ENCODE measurements at places on chromosomes 11 and 22. TPM values are rescaled to one million over a fixed set of nuclear protein-coding genes. Genes with fewer than 3 reads are reported as not detected.

OR8D1 gene
- 0.32 TPM for total RNA-seq

GRCh38 chr11:94131718-94132115 lies 3.1 kb downstream of the PANX1 start:
- peak; percentile 74 for DNase-seq

MAPK8IP1 gene
- 6.5 TPM for total RNA-seq

DNA sequence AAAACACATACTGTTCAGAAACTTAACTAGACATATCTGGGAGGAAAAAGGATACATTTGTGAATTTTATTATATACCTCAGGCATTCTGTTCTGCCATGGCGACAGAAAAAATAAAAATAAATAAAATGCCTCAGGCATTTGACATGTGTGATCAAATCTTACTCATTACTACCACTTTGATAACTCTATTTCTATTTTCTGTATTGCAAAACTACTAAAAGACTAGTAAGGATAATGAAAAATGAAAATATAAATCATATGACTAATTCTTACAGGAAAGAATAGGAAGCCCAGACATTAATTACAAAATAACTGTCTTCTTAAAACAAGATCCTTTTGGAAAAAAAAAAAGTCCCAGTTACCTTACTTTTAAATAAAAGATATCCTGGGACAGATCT lies 5.3 kb downstream of the PICALM start:
- DNase-seq, result peak; percentile 14

GRCh38 chr11:75145972-75146519 lies 4.9 kb upstream of the SLCO2B1 start:
- DNase-seq, result no peak

IL10RA gene
- not detected for total RNA-seq

GRCh38 chr11:87263264-87263838 lies 225.6 kb downstream of the TMEM135 start:
- DNase-seq, result no peak

- no peak for DNase-seq
Observed at GRCh38 chr11:60889869-60890311, 16.5 kb downstream of the PRPF19 start.

- DNase-seq, result peak; percentile 85
Observed at GRCh38 chr22:32625985-32626384, 151.4 kb downstream of the FBXO7 start.

- no peak for DNase-seq
Observed at GRCh38 chr11:57764972-57765371, 3.4 kb downstream of the CTNND1 start.

- DNase-seq, result no peak
Observed at GRCh38 chr22:19070397-19071169, 51.6 kb downstream of the DGCR2 start.

ZNF214 gene
- total RNA-seq, result 3.2 TPM

TRIM22 gene
- total RNA-seq, result 70.9 TPM

SLCO2B1 gene
- under 0.01 TPM for total RNA-seq

AIFM3 gene
- 0.43 TPM for total RNA-seq

- no peak for DNase-seq
Observed at GRCh38 chr22:48534395-48534958, 1293.2 kb downstream of the BRD1 start.

- no peak for DNase-seq
Observed at GRCh38 chr11:3667149-3668035, 3.8 kb downstream of the CHRNA10 start.

DNA sequence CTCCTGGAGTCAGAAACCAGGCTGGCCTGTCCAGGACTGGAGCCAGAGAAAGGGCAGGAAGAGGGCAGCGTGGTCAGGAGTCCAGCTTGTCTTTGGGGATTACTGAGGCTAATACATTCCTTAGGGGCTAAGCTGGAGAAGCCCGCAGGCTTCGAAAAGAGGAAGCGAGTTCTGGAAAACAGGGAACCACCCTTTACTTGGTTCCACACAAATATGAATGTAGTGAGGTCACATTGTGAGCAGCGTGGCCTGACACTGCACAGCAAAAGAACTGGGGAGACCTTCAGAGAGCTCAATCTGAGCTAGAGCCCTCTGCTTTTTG lies 132.3 kb downstream of the CEP164 start:
- peak; percentile 3 for DNase-seq

HSCB gene
- total RNA-seq, result 11.2 TPM

GRCh38 chr22:27748349-27748748 lies 53.2 kb downstream of the MN1 start:
- DNase-seq, result no peak

XKR3 gene
- total RNA-seq, result not detected

- peak; percentile 73 for DNase-seq
Observed at GRCh38 chr11:107018902-107019493, 722 bp upstream of the GUCY1A2 start.

ART1 gene
- total RNA-seq, result not detected

GRCh38 chr11:78414321-78415051 lies 3.1 kb downstream of the GAB2 start:
- DNase-seq, result peak; percentile 33

GGT1 gene
- total RNA-seq, result 0.97 TPM

- no peak for DNase-seq
Observed at GRCh38 chr11:47850337-47850736, 2.2 kb upstream of the NUP160 start.

- DNase-seq, result no peak
Observed at GRCh38 chr11:77457340-77457739, 16.6 kb downstream of the PAK1 start.

NPAS4 gene
- 0.32 TPM for total RNA-seq

DNA sequence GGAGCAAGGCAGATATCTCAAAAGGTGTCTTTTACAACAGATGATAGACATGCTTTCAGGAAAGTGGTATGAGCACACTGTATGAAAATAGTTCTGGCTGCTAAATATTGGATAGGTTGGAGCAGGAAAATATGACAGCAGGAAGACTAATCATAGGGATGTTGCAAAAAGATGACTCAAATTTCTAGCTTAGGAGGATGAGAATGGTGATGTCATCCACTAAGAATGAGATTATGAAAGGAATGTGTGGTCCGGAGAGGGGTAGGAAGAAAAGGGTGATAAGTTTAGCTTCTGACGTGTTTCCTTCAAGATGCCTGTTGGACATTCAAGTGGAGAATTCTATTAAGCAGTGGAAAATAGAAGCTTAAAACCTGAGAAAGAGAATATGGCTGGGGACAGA lies 46.4 kb downstream of the RCN1 start:
- DNase-seq, result peak; percentile 93

DNA sequence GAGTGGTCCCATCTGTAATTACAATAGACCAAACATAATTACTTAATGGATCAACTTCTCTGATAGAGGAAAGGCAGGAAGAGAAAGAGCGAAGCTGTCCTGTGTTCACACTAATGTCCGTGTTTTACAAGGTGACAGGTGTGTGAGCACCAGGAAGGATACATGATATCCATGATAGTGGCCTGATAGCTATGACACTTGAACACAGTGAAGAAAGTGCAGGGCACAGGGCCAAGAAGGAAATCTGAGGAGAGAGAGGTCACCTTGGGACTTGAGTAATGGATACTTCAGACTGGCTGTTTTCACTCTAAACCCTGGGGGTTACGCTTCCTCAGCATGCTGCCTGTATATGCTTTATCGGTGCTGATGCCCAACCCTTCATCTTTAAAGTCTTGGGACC lies 29.4 kb downstream of the TUB start:
- no peak for DNase-seq

- DNase-seq, result no peak
Observed at GRCh38 chr11:46253258-46254132, 24.0 kb upstream of the CREB3L1 start.

MMP12 gene
- total RNA-seq, result 3.0 TPM

GRCh38 chr11:47415949-47416472 lies 7.6 kb downstream of the SLC39A13 start:
- DNase-seq, result peak; percentile 97

DNA sequence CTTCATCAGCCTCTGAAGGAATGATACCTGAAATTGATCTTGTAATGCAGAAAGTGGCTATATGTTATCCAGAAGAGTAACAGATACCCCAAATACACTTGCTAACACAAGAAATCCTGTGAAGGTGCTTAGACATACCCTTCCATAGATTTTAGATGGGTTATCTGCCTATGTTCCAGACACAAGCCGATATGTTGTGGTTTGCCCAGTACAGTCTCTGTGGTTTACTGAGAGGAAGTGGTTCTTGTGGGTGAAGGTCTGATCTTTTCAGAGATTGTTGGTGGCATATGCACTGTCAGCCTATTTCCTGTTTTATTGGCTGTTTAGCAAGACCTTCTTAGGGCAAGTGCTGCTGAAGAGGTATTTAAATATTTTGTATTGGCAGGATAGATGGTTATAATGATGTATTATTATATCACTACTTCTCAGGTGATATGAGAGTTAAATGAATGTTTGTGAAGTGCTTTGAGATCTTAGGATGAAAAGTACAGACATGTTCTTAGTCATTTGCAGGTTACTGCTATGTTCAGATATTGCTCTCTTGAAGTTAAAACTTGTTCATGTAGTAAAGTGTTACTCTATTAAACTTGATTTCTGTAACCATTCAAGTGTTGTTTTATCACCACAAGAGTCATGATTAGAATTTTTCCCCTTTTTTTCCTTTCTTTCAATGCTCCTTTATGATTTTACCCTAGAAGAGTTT lies 8.2 kb downstream of the ARHGEF12 start:
- DNase-seq, result peak; percentile 92

- DNase-seq, result no peak
Observed at GRCh38 chr11:28412029-28412428, 303.8 kb downstream of the METTL15 start.

DNA sequence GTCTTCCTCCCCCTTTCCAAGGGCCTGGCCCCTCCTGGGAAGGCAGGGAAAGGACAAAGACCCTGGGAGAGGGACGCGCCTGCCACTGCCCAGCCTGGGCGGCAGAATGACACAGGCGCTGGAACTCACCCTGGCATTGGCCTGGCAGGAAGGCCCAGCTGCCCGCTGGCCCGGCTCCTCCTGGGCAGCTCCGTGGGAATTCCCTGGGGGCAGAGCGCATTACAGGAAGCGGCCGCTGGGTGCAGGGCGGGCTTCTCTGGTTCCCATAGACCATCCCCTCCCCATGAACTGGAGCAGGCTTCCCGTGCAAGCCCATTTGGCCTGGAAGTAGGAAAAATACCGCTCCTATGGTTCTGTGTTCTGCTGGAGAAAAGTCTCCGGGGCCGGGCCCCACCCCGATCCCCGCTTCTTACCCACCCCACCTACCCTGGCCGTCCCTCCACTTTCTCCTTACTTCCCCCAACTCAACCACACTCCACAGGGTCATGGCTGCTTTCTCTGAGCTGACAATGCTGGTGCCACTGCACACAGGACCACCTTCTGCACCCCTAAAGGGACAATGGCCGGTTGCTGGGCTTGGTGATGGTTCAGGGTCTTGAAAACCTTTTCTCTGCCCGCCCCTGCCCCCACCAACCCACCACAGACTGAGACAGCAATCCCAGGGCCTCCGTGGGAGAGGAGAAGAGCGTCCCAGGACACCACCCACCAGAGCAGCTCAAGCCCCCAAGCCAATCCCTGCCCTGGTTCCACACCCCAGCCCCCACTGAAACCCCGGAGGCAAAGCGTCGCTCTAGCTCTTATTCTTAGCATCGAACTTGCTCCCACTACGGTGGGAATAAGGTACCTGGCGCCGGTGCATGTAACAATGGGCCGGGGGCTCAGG lies 58.9 kb downstream of the LINC01488 start:
- no peak for DNase-seq

DRICH1 gene
- total RNA-seq, result not detected

SCARF2 gene
- total RNA-seq, result 15.5 TPM

HEPACAM gene
- under 0.01 TPM for total RNA-seq

ACRV1 gene
- not detected for total RNA-seq

DNA sequence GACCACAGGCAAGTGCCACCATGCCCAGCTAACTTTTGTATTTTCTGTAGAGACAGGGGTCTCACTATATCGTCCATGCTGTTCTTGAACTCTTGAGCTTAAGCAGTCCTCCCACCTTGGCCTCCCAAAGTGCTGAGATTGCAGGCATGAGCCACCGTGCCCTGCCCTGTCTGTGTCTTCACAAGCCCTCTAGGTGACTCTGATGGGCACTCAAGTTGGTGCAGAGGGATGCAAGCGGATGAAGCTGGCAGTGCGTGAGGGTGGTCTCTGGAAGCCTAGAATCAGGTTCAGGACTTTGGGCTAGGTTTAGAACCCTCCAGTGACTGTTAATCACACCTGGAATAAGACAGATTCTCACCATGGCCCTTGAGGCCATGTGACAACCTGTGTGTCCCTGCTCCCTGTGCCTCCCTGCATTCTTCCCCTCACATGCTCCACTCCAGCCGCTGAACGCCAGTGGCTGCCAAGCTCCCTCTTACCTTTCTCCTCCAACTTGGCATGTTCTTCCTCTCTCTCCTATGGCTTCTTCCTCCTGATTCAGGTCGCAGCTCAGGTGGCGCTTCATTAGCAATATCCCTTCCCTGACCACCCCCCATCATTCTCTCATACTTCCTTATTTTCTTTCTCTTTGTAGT lies 242.3 kb upstream of the TBCEL start:
- DNase-seq, result no peak

- DNase-seq, result no peak
Observed at GRCh38 chr11:10410844-10411200, 44.2 kb upstream of the AMPD3 start.
